ENCODE measurements at places on chromosomes 1 and 21. TPM values are rescaled to one million over a fixed set of nuclear protein-coding genes. Genes with fewer than 3 reads are reported as not detected.
A peak's percentile ranks its signal among the peaks of the same experiment; 100 is the strongest.

GRCh38 chr1:84939151-84939550, 46.1 kb upstream of the LPAR3 start:
- peaks cover 20% of the 10 kb centered on the region for H3K4me1 ChIP-seq
- H3K27ac ChIP-seq: no peak overlapping the region
- no peaks in the 10 kb centered on the region for H3K27me3 ChIP-seq
- DNase-seq: no peak

Gene BCAN
- not detected for polyA plus RNA-seq

GRCh38 chr1:239269706-239270105, 116.7 kb upstream of the CHRM3 start:
- no peak for DNase-seq
- no peaks in the 10 kb centered on the region for H3K36me3 ChIP-seq
- no peaks in the 10 kb centered on the region for H3K4me1 ChIP-seq
- H3K27ac ChIP-seq: no peak overlapping the region
- no peaks in the 10 kb centered on the region for H3K27me3 ChIP-seq
- no peak overlapping the region for H3K4me3 ChIP-seq

Gene HES3
- not detected for polyA plus RNA-seq

Gene RBP7
- polyA plus RNA-seq: 1.6 TPM

GRCh38 chr1:44037154-44037553, 5.9 kb upstream of the SLC6A9 start:
- no peak for DNase-seq
- no peaks in the 10 kb centered on the region for H3K27me3 ChIP-seq
- H3K4me3 ChIP-seq: no peak overlapping the region
- H3K4me1 ChIP-seq: peaks cover 23% of the 10 kb centered on the region

- no peaks in the 10 kb centered on the region for H3K36me3 ChIP-seq
- no peak overlapping the region for H3K4me3 ChIP-seq
- no peaks in the 10 kb centered on the region for H3K27me3 ChIP-seq
- peaks cover 9% of the 10 kb centered on the region for H3K4me1 ChIP-seq
- H3K27ac ChIP-seq: no peak overlapping the region
These were observed 7.4 kb upstream of the MPL start for GRCh38 chr1:43329995-43330751.

Gene KCNE2
- polyA plus RNA-seq: not detected

- no peak overlapping the region for H3K4me3 ChIP-seq
- H3K27me3 ChIP-seq: no peaks in the 10 kb centered on the region
- H3K4me1 ChIP-seq: peaks cover 12% of the 10 kb centered on the region
- no peak for DNase-seq
- no peak overlapping the region for H3K27ac ChIP-seq
These were observed 110.8 kb downstream of the PLXNA2 start for GRCh38 chr1:208133355-208133754.

DNA sequence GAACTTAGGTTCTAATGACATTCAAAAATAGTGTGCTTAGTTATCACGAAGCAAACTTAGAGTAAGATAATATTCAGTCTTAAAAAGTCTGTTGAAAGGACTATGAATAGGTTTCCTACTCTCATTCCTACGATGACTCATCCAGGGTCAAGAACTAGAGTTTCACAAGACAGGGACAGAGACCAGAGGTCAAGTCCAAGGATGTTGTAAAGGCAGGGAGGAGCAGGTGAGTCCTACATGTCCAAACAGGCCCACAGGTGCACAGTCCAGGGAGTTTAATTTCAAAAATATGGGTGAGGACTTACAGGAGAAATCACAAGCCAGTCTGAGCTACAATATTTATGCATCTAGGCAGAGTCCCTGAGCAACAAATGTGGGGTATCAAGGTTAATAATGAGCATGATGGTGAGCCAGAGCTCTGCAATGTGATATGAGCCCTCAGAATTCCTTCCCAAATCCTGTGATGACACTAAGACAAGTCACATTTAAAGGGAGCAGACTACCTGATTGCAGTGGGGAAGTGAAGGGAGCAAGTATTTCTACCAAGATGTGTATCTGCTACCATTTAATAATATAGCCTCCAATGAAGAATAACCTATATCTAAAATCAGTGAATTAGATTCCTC, 100.0 kb upstream of the NRIP1 start:
- no peak overlapping the region for H3K4me3 ChIP-seq
- no peak overlapping the region for H3K27ac ChIP-seq
- no peak for DNase-seq

GRCh38 chr1:225765982-225766674, 11.5 kb upstream of the SRP9 start:
- H3K4me3 ChIP-seq: no peak overlapping the region
- no peak overlapping the region for H3K27ac ChIP-seq
- H3K4me1 ChIP-seq: peaks cover 28% of the 10 kb centered on the region
- no peaks in the 10 kb centered on the region for H3K27me3 ChIP-seq
- DNase-seq: no peak

Gene SEC16B
- 1.3 TPM for polyA plus RNA-seq

- H3K4me1 ChIP-seq: no peaks in the 10 kb centered on the region
- no peaks in the 10 kb centered on the region for H3K27me3 ChIP-seq
- no peaks in the 10 kb centered on the region for H3K36me3 ChIP-seq
- no peak overlapping the region for H3K27ac ChIP-seq
- DNase-seq: no peak
These were observed 19.1 kb downstream of the COL6A2 start for GRCh38 chr21:46116776-46117585.

DNA sequence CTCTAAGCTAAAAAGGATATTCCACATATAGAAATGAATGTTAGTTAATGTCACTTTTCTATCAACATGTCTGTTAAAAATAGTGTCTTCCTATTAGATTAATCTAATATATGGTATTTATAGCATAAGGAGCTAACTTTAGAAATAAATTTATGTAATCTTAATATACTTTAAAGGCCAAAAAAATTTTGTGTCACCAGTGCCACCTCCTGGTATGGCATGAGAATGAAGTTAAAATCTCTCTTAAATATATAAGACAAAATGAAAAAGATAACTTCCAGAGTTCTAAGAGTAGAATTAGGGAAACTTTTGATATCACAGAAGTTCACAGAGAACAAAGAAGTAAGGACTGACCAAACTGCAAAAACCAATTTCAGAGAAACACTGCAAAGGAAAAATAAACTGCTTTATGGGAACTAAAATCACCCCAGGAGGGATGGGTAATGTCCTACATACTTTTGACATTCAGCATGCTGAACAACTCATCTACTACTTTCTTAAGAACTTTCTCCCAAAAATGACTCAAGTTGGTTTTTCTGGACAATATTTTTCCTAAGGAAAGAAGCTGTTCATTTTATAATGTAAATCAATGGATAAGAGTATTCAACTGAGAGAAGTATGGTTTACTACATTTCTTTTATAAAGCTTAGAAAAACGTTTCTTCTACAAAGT, 82.8 kb downstream of the TRIM33 start:
- peaks cover 12% of the 10 kb centered on the region for H3K36me3 ChIP-seq
- H3K27me3 ChIP-seq: no peaks in the 10 kb centered on the region
- no peak overlapping the region for H3K27ac ChIP-seq

- H3K27me3 ChIP-seq: no peaks in the 10 kb centered on the region
- no peak for DNase-seq
- no peaks in the 10 kb centered on the region for H3K36me3 ChIP-seq
These were observed 182.1 kb downstream of the MRPL39 start for GRCh38 chr21:25425156-25425555.

Gene SELENBP1
- polyA plus RNA-seq: 3.0 TPM

Gene BATF3
- polyA plus RNA-seq: not detected

Gene CD34
- polyA plus RNA-seq: not detected

Gene ACTN2
- not detected for polyA plus RNA-seq

- no peak overlapping the region for H3K27ac ChIP-seq
- H3K4me1 ChIP-seq: no peaks in the 10 kb centered on the region
- H3K36me3 ChIP-seq: peaks cover 7% of the 10 kb centered on the region
- DNase-seq: no peak
- H3K27me3 ChIP-seq: no peaks in the 10 kb centered on the region
- no peak overlapping the region for H3K4me3 ChIP-seq
These were observed 9.9 kb upstream of the DNTTIP2 start for GRCh38 chr1:93888900-93889299.

DNA sequence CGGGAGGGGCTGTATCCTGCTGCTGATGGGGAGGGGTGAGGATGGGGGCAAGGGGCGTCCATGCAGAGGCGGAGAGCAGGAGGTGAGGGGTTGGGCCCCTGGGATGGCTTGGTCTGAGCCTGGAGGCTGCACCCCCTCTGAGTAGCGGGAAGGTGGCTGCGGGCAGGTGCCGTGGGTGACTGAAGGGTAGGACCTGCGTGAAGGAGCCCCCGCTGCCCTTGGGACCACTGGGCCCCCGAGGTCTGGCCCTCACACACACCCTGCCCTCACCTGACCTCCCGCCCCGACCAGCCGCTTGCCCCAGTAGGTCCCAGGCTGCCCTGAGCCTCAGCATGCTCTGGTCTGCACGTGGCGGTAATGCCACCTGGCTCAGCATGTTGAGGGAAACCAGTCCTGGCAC, 12.8 kb upstream of the SKI start:
- H3K27me3 ChIP-seq: no peaks in the 10 kb centered on the region
- H3K27ac ChIP-seq: no peak overlapping the region
- H3K4me3 ChIP-seq: no peak overlapping the region
- no peak for DNase-seq

Gene SPATC1L
- polyA plus RNA-seq: 4.5 TPM

GRCh38 chr1:55559161-55559611, 344.0 kb upstream of the USP24 start:
- no peaks in the 10 kb centered on the region for H3K4me1 ChIP-seq
- H3K4me3 ChIP-seq: no peak overlapping the region
- H3K27me3 ChIP-seq: no peaks in the 10 kb centered on the region
- H3K36me3 ChIP-seq: no peaks in the 10 kb centered on the region
- DNase-seq: no peak
- no peak overlapping the region for H3K27ac ChIP-seq

DNA sequence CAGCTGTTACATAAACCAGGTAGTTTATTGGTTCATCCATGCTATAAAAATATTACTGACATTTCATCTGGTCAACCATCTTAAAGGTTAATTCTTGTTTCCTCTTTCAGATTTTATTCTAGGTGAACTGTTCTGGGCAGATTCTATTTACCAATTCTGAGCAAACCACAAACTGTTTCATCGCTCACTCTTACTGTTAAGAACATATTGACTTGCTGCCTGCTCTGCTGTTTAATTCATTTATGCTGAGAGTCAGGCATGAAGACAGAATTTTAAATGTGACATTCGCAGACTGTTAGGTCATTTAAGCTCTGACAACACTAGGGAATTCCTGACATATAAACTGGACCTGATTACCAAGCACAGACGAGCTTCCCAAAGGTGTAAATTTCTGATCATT, 98.3 kb downstream of the PIGK start:
- H3K4me3 ChIP-seq: no peak overlapping the region
- DNase-seq: no peak
- no peaks in the 10 kb centered on the region for H3K4me1 ChIP-seq
- no peaks in the 10 kb centered on the region for H3K27me3 ChIP-seq

- no peak overlapping the region for H3K4me3 ChIP-seq
- no peaks in the 10 kb centered on the region for H3K27me3 ChIP-seq
- no peaks in the 10 kb centered on the region for H3K4me1 ChIP-seq
- no peak for DNase-seq
- H3K27ac ChIP-seq: no peak overlapping the region
These were observed 719.0 kb downstream of the RWDD3 start for GRCh38 chr1:95953015-95953414.

DNA sequence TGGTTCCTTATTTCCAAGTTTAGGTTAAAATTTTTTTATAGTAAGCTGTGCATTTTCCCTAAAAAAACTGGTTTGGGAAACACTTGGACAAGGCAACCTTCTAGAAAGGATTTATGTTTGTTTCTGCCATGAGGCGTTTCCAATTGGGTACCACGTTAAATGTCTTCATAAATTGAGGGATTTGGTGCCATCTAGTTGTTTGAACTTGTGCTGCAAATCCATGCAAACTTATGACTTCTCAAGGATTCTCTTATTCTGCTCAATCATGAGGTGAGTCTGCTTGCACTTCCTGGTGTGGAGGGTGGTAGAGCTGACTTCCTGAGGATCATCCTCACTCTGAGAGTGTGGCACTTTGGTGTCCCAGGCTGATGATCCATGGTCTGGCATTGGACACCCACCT, 123.3 kb downstream of the PCNX2 start:
- H3K27me3 ChIP-seq: no peaks in the 10 kb centered on the region
- no peaks in the 10 kb centered on the region for H3K4me1 ChIP-seq
- H3K36me3 ChIP-seq: peaks cover 11% of the 10 kb centered on the region
- H3K4me3 ChIP-seq: no peak overlapping the region
- no peak overlapping the region for H3K27ac ChIP-seq

- H3K4me1 ChIP-seq: peaks cover 56% of the 10 kb centered on the region
- no peaks in the 10 kb centered on the region for H3K27me3 ChIP-seq
- no peak overlapping the region for H3K4me3 ChIP-seq
- H3K27ac ChIP-seq: no peak overlapping the region
- no peak for DNase-seq
- H3K36me3 ChIP-seq: peaks cover 3% of the 10 kb centered on the region
These were observed 7.1 kb downstream of the NBL1 start for GRCh38 chr1:19651141-19651737.

DNA sequence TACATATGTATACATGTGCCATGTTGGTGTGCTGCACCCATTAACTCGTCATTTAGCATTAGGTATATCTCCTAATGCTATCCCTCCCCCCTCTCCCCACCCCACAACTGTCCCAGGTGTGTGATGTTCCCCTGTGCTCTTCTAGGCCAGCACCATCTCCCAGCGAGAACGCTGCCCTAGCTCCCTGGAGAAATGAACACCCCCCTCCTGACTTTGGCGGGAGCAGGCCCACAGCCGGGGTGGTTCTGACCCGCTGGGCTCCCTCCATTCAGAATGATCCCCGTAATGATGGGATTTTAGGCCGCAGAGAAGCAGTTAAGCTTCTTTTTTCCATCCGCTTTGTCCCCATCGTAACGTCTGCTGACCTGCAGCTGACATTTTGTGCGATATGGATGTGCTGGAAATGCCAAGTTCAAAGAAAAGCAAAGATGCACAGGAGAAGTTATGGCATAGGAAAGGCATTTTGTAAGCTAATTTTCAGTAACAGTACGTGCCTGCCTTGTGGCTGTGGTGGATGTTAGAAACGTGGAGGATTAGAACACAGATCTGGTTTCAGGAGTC, 39.3 kb downstream of the ELK4 start:
- H3K27ac ChIP-seq: peak overlapping the region; percentile 34
- H3K4me1 ChIP-seq: peaks cover 22% of the 10 kb centered on the region

GRCh38 chr21:33916200-33916567, 580 bp upstream of the ATP5PO start:
- peaks cover 9% of the 10 kb centered on the region for H3K36me3 ChIP-seq
- peak overlapping the region; percentile 98 for H3K4me3 ChIP-seq
- H3K4me1 ChIP-seq: peaks cover 14% of the 10 kb centered on the region
- H3K27ac ChIP-seq: peak overlapping the region; percentile 91
- no peaks in the 10 kb centered on the region for H3K27me3 ChIP-seq
